GM20000 (cell line): ENCODE measurements at places on chromosomes 6 and 20.

DNA sequence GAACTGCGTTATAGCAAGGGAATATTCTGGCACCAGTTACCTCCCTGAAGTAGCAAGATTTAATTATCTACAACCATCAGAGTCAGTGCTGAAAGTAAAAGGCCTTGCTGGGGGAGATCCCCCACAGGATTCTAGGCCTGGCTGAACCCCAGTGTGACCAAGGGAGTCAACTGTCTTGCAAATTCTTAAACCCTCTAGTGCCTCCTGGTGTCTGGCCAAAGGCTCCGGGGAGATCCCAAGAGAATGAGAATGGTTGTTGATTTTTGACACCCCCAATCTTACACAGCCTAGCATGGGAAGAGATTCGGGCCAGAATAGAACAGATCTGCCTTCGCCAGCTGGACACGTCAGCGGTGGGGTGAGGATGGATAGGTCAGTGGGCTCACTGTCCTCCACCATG lies 179.4 kb downstream of the ERMARD start:
- DNase-seq = no peak

GRCh38 chr6:143009851-143010250 lies 50.8 kb upstream of the AIG1 start:
- DNase-seq = no peak

- DNase-seq = no peak
Observed at GRCh38 chr6:138662471-138662870, 111.1 kb upstream of the CCDC28A start.

DNA sequence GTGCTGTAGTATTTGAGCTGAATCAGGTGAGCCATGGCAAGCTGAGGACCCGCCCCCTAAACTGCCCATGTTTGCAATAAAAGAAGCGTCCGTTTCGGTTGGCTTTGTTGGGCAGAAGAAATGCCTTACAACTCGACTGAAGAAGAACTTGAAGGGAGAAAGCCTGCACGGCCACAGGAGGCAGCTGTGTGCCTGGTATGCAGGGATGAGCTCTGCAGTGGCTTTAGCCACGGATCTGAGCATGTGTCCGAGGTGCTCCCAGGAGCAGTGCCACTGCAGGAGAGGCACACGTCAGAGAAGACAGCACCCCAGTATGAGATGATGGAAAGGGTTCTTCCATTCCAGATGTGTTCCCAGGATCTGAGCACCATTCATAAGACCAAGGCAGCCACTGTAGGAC lies 23.5 kb downstream of the KIZ start:
- DNase-seq = no peak

GRCh38 chr6:135412761-135413160 lies 84.8 kb downstream of the AHI1 start:
- no peak for DNase-seq
